ENCODE measurements at places on chromosomes 13 and 19.

DNA sequence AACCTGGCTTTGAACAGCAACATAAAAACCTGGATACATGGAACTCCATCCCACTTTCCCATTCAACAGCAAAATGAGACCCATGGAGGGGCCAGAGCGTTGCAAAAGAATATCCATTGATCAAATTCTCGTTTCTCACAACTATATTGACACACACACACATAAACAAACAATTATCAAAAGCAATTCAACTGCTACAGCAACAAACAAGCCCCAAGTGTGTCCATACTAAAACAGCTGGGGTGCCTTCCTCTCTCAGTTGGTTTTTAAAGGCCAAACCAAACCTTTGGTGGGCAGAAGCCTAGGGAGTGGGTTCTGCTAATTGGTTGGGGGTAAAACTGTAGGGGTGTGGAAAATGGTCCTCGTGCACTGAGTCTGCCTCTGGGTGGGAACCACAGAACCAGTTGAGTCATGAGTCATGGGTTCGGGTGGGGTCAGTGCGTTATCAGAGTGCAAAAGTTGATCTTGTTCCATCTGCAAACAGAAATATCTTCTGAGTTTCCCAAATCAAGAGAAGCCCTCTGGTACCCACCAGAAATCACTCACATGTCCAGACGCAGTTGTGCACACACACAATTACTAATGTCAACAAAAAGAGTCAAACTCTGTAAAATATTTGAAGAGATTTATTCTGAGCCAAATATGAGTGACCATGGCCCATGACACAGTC lies 18.5 kb downstream of the GPR42 start:
- no peak for DNase-seq

- DNase-seq, result no peak
These were observed 550 bp downstream of the CERS4 start for GRCh38 chr19:8209462-8210378.

GRCh38 chr13:35484384-35484783 lies 7.9 kb upstream of the MAB21L1 start:
- no peak for DNase-seq

DNA sequence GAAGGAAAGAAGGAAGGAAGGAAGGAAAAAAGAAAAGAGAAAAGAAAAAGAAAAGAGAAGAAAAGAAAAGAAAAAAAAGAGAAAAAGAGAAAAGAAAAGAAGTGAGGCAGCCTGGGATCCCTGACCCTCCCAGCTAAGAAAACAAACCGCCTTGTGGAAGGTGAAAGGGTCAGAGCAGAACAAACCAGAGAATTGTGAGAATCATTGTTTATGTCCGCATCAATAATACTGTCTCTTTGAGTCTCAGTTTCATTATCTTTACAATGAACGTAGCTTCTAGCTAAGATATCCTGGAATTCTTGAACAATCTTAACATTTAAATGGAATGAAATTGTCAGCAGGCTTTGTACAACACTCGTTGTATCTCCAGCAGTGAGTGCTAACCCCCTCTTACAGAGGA lies 66.4 kb upstream of the SERP2 start:
- no peak for DNase-seq

GRCh38 chr19:3499738-3500428 lies 591 bp downstream of the DOHH start:
- DNase-seq, result no peak

DNA sequence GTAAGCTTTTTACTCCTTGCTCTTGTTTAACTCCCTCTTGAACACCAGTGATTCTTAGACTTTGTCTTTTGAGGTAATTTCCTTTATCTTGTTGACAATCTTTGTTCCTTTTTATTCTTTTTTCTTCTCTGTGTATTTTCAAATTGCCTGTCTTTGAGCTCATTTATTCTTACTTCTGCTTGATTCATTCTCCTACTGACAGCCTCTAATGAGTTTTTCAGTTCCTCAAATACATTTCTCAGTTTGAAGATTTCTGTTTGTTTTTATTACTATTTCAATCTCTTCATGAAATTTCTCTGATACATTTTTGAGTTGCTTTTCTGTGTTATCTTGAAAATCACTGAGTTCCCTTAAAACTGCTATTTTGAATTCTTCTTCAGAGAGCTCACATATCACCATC lies 154.1 kb downstream of the ATP8A2 start:
- no peak for DNase-seq

DNA sequence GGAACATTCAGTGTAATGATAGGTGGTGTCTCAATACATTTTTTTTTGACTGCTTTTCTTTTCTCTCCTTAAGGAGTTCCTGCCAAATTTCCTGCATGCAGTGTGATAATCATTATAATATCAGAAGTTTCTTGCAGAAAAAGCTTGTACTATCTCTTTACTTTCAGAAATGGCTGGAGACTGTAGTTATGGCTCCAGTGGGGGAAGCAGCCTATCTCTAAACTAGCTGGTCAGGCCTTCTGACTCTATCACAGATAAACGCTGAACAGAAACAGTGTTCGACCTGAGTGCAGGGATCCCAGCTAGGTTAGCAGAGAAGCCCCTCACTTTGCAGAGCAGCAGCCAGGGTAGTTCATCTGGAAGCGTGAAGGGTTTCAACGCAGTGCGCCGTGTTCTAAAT lies 1.9 kb downstream of the CCNE1 start:
- no peak for DNase-seq

DNA sequence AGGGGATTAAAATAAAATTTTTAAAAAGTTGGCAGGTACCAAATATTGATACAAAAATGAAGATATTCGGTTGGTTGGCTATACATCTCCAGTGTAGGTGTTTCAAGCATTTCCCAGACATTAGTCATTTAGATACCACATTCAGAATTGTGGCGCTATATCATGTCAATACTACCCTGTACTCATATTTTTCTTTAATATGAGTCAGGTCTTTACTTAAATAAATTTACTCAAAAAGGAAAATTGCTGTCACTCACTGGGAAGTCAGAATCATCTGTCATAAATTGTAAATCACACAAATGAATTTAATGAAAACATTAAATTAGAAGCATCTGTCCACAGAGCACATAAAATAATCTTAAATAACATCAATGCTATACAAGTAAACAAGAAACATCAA lies 134.2 kb downstream of the TSHZ3 start:
- no peak for DNase-seq

DNA sequence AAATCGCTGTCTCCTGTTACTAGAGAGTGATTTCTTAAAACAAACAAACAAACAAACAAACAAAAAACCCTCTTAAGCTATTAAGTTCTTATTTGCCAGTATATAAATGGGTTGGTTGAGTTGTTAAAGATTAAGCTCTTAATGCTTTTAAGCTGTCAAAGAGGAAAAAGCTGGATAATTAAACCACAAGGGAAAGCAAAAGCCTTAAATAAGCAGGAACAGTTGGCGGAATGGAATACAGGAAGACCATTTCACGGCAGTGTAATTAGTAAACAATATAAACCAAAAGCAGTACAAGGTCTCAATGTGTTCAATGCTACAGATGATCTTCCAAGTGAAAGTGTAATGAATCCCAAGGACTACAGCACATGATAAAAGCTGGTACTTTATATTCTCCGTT lies 32.2 kb upstream of the GGACT start:
- DNase-seq, result no peak

GRCh38 chr19:16003391-16003790 lies 54.6 kb downstream of the OR10H4 start:
- no peak for DNase-seq

DNA sequence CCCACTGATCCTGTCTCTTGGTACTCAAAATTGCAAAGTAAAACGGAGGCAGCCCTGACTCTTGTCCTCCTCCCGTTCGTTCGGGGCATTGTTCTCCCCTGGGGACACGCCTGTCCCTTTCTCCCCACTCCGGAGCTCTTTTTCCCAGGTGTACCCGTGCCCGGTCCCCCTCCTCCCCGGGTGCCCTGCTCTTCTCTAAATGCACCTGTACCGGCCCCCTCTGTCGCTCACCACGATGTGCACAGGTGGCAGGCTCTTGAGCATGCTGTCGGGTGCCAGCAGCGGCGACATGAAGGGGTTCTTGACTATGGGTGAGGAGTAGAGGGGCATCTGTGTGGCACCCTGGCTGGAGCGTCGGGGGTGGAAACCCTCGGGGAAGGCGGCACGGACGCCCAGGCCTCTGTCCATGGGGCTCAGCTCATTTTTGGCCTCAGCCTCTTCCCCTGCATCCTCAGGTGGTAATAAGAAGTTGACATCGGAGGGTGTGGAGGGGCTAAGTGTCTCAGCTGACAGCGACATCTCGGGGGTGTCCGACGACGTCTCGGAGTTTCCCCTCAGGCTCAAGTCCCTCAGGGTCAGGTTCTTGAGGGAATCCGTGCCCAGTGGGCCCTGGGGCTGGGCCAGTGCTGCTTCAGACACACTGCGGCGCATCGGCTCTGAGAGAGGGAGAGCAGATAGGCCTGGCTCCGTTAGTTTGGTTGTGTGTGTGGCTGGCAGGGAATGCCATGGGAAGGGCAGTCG lies 12.4 kb upstream of the CNFN start:
- DNase-seq, result no peak

- no peak for DNase-seq
These were observed 34.4 kb upstream of the TUBGCP3 start for GRCh38 chr13:112622375-112622774.

- DNase-seq, result no peak
These were observed 657 bp downstream of the ZNF550 start for GRCh38 chr19:57559008-57559403.

DNA sequence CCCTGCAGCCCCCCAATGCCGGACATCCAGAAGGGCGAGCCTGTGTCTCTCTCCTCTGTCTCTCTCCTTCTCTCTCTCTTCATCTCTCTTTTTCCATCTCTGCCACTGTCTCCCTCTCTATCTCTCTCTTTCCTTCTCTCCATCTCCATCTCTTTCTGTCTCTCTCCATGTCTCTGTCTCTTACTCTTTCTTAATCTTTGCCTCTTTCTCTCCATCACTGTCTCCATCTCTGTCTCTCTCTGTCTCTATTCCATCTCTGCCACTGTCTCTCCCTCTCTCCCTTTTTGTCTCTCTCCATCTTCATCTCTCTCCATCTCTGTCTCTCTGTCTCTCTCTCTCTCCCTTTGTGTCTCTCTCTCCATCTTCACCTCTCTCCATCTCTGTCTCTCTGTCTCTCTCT lies 25.7 kb upstream of the TCF3 start:
- no peak for DNase-seq

- DNase-seq, result no peak
These were observed 2.8 kb downstream of the TNNT1 start for GRCh38 chr19:55146078-55146704.

DNA sequence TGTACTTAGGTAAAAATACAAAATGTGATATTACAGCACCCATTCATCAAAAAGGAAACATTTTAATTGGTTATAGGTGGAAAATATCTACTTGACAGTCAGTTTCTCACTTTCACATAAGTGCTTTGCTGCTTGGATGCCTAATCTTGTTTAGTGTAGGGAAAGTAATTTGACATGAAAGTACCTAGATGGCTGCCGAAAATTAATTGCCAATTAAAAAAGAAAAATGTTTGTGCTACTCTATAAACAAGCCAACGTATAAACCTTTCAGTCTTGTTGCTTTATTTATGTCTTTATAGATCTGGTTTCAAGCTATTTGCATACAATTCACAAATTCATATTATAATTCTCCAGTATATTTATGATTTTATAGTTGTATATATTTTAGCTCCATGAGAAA lies 729.9 kb downstream of the DACH1 start:
- no peak for DNase-seq
